Activated naive CD8-positive, alpha-beta T cell treated with anti-CD3 and anti-CD28 coated beads, Interleukin-2, amount 50 U/mL, for 24 hours (primary cell): ENCODE measurements at places on chromosomes 7 and 10.

GRCh38 chr10:4767033-4767814 is 58.8 kb upstream of the AKR1E2 start:
- no peak for DNase-seq

- DNase-seq, result no peak
Observed at GRCh38 chr10:97034958-97035769, 150.6 kb downstream of the SLIT1 start.

DNA sequence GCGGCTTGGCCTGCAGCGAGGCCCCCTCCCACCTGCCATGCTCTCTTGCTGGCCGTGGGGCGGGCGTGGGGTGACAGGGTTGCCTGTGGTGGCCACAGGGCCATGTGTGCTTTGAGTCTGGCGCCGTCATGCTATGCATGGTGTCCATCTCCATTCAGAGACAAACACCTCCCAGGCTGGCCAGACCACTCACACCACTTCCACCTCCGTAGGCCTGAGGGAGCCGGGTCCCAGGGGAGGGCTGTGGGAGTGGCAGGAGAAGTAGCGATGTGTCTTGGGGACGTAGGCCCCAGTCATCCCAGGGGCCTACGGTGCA is 65.5 kb downstream of the DNAJB6 start:
- no peak for DNase-seq

DNA sequence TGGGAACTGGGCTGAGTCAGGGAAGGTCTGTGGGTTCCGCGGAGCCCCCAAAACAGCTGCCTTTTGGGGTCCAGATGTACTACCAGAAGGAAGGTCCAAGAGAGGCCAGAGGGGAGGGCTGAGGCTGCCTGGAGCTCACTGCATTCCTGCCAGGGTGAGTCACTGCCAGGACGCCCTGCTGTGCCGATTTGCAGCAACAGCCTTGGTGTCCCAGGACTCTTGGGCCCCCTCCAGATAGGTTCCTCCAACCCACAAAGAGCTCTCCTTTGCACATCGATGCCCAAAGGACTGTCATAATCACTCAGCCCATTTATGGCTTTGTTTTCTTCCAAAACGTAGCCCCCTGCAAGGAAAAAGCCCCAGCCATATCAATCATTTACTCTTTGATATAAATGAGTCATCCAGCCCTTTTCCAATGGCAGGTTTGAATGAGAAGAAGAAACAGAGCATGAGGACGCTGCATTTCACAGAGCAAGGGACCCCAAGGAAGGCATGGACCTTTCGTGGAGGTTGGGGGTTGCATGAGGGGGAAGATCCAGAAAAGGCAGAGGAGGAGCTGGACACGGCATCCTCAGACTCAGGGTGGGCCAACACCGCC is 32.2 kb upstream of the COL13A1 start:
- DNase-seq, result no peak

- DNase-seq, result peak; percentile 52
Observed at GRCh38 chr10:14659626-14660196, 115.0 kb downstream of the FAM107B start.

DNA sequence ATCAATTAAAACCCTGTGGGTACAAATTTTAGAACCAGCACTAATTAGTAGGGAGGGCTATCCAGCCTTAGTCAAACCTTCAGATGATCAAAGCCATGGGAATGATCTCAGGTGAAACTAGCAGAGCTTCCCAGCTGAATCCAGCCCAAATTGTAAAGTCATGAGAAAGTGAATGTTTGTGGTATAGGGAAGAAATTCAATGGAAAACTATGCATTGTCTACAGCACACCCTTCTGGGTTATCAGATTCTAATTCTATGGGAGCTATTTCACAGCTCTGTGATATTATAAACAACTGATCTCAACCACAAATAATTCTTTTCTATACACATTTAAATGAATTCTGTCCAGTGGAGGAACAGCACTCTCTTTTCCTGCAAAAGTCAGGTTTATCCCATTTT is 24.6 kb upstream of the BMPER start:
- DNase-seq, result no peak

- no peak for DNase-seq
Observed at GRCh38 chr7:85090919-85091564, 95.8 kb downstream of the SEMA3D start.

GRCh38 chr7:90726120-90726519 is 130.0 kb downstream of the CDK14 start:
- no peak for DNase-seq

DNA sequence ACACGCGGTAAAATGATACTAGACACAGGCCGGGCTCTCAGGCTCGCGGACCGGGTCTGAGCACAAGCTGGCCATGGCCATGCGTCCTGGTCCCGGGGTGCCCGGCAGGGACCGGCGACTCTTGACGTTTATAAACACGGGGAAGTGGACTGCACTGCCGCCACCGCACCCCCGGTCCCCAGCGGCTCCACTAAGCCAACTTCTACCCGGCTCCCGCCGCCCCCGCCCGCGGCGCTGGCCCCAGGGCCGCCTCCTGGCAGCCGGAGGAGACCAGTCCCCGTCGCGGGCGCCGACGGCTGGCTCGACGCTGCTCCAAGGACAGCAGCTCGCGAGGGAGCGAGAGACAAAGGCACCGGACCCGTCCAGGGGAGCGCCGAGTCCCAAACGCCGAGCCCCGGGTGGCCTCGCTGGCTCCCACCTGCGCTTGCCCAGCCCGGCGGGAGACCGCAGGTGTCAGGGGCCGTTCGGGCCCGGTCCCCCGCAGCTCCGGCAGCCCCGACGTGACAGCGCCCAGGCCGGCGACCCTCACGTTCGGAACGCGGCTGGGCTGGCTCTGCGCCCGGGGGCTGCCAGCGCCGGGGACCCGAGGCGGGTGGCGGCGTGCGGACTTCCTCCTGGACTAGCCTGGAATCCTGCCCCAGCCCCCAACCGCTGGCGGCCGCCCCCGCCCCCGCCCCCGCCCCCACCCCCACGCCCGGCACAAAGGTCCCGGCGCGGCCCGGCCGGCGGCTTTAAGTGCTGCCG is 517 bp downstream of the ITGB1 start:
- DNase-seq, result peak; percentile 49

DNA sequence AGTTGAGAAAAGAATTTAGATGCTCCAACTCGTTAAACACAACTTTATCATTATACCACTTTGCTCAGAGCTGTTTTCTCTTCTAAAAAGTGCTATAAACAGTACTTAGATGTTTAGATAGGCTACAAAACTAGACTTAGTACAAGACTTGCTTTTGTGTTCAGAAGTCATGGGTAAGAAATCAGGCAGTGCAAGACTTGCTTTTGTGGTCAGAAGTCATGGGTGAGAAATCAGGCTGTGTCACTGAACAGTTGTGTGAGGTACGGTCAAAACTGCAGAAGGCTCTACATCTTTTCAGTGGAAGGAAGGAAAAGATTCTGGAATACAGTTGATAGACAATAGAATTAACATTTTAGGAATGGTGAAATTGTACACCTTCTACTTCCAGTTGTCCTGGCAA is 239.7 kb downstream of the DNAJB9 start:
- no peak for DNase-seq

DNA sequence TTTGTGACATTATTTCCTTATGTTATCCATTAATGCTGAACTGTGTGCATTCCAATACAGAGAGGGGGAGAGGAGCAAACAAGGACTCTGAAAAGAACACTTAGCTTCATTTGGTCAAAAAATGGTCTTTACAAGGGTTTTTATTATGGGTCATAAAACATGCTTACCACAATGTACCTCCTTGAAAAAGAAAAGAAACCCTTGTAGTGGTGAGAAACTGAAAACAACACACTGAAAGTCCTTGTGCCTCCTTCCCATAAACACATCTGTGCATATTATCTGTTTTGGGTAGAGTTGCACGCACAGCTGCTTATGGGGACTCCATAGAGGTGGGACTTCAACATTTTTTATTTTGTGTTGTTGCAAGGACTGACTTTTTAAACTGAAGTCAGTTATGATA is 98.7 kb downstream of the CDK6 start:
- no peak for DNase-seq

GRCh38 chr10:16843252-16843870 is 26.1 kb upstream of the RSU1 start:
- no peak for DNase-seq

GRCh38 chr7:100547872-100548271 is 8.9 kb downstream of the AGFG2 start:
- DNase-seq, result no peak

GRCh38 chr10:34679177-34679576 is 135.9 kb downstream of the PARD3 start:
- no peak for DNase-seq

GRCh38 chr7:10723832-10724231 is 249.8 kb upstream of the PHF14 start:
- no peak for DNase-seq

- no peak for DNase-seq
Observed at GRCh38 chr10:5424751-5425150, 12.4 kb downstream of the NET1 start.
